ENCODE measurements at places on chromosomes 2 and 18.

DNA sequence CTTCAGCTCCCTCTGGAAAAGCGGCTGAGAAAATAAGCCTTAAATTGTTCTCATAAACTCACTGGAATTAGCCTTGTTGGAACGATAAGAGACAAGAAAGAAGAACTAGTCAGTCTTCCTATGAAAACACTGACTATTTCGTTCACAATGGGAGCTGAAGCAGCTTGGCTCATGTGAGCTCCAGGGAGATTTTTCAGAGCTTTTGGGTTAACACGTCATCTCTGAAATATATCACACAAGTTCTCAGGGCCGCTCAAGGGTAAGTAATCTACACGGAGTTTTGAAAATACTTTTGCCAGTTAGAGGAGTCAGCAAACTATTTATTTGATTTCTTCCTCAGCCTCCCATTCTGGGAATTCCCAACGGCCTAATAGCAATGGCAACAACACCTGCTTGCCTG is 316.2 kb upstream of the MGAT5 start:
- DNase-seq, result no peak

- DNase-seq, result no peak
These were observed 100.0 kb upstream of the HDAC4 start for GRCh38 chr2:239500574-239501550.

GRCh38 chr2:190446750-190447516 is 38.8 kb downstream of the MFSD6 start:
- no peak for DNase-seq

DNA sequence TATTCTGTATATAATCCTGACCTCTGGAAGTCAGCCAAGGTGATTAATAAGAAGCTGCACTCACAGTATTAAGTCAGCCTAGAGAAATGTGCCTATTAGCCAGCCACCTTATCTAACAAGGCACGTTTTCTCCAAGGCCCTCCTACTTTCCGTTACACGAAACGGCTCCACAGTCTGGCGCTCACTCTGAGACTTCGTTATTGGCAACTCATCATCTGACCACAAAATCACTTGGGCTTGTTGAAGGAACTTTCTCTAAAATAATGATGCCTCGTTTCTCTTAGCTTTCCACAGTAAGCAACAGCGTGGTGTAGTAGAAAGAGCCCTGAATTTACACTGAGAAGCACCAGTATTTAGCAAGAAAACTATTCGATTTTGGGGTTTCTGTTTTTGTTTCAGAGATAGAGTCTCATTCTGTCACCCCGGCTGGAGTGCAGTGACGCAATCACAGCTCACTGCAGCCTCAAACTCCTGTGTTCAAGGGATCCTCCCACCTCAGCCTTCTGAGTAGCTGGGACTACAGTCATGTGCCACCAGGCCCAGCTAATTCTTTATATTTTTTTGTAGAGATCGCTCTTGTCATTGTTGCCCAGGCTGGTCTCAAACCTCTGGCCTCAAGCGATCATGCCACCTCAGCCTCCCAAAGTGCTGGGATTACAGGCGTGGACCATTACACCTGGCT is 53.6 kb upstream of the SLC14A1 start:
- no peak for DNase-seq

- no peak for DNase-seq
These were observed 124.5 kb upstream of the CTDP1 start for GRCh38 chr18:79554945-79555645.

GRCh38 chr2:172361360-172361759 is 66.0 kb upstream of the ITGA6 start:
- no peak for DNase-seq

Measured in stimulated activated CD8-positive, alpha-beta memory T cell treated with anti-CD3 and anti-CD28 coated beads, Interleukin-7, amount 100 ng/mL, for 24 hours (primary cell).